Myocyte (in vitro differentiated cells): ENCODE measurements at places on chromosomes 7 and 10. TPM values are rescaled to one million over a fixed set of nuclear protein-coding genes. Genes with fewer than 3 reads are reported as not detected.

Gene MACC1
- 0.05 and 0.10 TPM in 2 replicates for total RNA-seq

Gene COL13A1
- total RNA-seq: 17.3 and 31.0 TPM in 2 replicates

Gene CRHR2
- total RNA-seq: not detected in 2 replicates

Gene HMX3
- total RNA-seq: 0.47 TPM in 1 of 2 replicates, not detected in the other

Gene TYW1B
- total RNA-seq: 3.2 and 4.4 TPM in 2 replicates

Gene BICC1
- total RNA-seq: 10.3 and 10.6 TPM in 2 replicates

Gene HDAC9
- total RNA-seq: 21.0 and 136 TPM in 2 replicates

Gene FOXI2
- not detected in 2 replicates for total RNA-seq

Gene MRLN
- 227 and 432 TPM in 2 replicates for total RNA-seq

Gene PRF1
- total RNA-seq: not detected in 2 replicates

Gene CPN1
- not detected in 2 replicates for total RNA-seq

Gene ADRA2A
- total RNA-seq: 0.31 and 1.3 TPM in 2 replicates

Gene LLCFC1
- total RNA-seq: not detected in 2 replicates

Gene DNAJB6
- 247 and 261 TPM in 2 replicates for total RNA-seq

Gene ACTR3C
- 0.32 TPM in 1 of 2 replicates, not detected in the other for total RNA-seq

Gene FRMPD2
- not detected in 2 replicates for total RNA-seq

Gene CAV1
- total RNA-seq: 213 and 259 TPM in 2 replicates
